ENCODE measurements at places on chromosomes 12 and 14.
A peak's percentile ranks its signal among the peaks of the same experiment; 100 is the strongest.

GRCh38 chr12:122054842-122055520 is 23.6 kb upstream of the MLXIP start:
- DNase-seq, result no peak

DNA sequence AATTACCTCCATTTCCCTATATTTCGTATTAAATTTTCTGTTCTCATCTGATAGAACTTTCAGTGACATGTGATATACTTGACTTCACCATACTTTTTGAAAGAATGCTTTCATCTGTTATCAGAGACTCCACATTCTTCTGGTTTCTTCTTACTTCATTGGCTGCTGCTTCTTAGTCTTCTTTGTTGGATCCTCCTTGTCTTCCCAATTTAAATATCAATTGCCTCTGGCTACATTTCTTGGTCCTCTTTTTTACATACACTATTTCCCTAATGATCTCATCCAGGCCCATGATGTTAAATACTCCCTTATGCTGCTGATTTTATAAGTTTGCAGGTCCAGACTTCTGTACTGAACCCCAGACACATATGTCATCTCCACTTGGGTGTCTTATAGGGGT is 22.0 kb downstream of the OR5AU1 start:
- no peak for DNase-seq

DNA sequence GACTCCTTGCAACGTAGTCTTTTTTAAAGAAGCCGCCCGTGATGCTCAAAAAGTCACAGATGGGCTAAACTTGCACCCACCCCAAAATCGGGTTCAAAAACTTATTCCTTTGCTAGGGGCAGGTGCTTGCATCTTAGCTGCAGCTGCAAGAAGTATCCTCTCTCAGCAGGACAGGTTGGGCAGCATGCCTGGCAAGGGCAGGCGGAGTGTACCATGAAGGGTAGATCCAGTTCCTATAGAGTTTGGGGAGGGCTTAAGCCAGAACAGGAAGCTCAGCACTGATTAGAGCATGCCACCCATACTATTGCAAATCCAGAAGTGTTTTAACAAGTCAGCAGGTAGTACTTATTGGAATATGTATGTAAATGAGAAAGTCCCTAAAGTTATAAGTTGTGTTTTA is 48.7 kb downstream of the CPM start:
- DNase-seq, result no peak

GRCh38 chr12:66598608-66599007 is 80.3 kb downstream of the GRIP1 start:
- no peak for DNase-seq

DNA sequence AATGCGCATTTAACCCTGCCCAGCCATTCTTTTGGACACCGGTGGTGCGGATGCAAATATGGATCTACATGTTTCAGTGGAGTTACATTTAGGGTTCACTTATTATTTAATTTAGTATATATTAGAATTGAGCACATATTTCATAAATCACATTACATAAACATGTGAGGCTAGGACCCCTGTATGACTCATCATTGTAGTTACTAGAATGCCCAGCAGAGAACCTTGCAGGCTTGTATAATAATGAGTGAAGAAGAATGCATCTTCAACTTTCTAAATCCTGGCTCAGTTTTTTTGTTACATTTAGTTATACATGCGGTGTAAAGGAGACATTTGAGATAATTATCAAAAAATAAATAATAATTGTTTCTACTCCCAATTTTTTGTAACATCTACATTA is 369.0 kb downstream of the ATP23 start:
- peak; percentile 36 for DNase-seq

DNA sequence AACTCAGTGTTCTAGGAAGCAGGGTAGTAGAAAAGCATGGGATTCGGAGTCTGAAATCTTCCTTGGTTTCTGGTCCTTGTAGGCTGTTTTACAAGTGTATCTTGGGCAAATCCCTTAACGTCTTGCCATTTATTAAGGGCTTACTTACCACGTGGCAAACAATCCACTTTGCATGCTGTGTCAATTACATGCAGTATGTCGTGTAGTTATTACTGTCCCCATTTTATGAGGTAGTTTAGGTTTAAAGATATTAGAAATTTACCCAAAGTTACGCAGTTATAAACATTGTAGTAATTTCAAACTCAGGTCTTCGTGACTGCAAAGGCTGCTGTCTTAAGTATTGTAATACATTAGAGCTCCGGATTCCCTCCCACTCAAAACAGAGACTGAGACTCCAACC is 1.5 kb upstream of the NOVA1 start:
- DNase-seq, result no peak

DNA sequence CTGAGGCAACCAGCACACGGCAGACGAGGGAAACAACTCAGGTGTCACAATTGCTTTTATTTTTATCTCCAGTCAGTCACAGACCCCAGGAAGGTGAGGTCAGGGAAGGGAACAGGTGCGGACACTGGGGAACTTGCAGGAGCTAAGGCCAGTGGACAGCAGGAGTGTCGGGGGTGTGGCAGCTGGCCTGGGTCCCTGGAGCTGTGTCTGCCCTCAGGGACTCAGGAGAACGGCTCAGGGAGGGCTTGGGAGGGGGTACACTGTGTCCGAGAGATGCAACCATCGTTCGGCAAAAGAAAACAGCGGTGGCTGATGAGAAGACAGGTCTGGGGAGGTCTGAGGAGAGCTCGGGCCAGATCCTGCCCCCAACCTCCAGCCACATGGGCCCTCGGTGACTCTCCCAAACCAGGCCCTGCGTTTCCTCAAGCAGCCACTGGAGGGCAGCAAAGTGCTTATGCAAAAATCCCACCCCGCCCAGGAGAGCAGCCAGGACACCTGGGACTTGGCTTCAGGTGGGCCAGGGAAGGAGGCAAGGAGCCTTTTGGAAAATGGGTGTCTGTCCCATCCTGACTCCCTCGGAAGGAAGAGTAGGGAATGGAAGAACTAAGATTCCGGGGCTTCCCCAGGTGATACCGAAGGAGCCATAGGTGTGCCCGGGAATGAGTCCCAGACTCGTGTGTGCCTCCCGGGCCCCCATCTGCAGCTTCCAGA is 24.1 kb upstream of the BCDIN3D start:
- peak; percentile 46 for DNase-seq

DNA sequence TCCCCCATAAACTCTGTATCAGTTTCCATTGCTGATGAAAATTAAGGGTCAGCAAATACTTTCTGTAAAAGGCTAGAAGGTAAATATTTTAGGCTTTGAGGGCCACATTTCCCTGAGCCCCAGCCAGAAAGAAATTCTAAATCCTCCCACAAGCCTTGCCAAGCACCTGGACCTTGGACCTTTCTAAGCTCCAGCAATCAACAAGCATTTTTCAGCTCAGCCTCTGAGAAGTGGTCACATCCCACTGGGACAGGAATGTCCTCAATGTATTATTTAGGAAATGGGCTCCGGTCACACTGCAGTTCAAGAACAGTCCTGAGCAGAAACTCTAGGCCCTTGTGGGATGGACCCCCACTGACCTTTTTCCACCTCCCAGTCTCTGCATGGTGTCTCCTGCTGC is 55.9 kb downstream of the WSCD2 start:
- DNase-seq, result no peak

DNA sequence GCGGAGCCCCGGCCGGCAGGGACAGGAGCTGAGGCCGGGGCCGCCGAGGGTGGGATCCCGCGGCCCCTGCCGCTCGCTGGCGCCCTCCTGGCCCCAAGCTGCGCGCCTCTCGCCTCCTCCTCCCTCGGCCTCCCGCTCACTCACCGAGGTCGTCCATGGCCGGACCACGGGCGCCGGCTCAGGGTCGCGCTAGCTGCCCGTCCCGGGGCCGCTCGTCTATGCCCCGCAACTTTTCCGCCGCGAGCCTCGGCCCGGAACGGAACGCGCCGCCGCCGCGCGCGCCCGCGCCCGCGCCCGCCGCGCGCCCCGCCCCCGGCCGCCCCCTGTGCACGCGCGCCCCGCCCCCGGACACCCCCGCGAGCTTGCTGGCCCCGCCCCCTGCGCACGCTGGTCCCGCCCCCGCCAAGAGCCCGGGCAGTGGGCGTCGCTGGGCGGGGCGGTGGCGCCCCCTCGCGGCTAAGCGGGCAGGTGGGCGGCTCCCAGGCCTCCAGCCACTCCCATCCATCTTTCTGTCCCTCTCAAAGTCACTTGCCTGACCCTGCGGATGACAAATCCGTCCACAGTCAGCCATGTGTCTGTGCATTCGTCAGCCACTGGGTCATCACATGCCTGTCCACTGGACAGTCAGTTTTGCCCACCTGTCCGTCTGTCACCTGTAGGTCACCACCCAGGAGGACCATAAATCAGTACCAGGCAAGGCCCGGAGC is at the start of gene PXN:
Gene PXN (minus strand): TSS at position 258 of the 707 bp plus-strand sequence. CDS start 101 bp downstream, at position 157.
- DNase-seq, result peak; percentile 40

DNA sequence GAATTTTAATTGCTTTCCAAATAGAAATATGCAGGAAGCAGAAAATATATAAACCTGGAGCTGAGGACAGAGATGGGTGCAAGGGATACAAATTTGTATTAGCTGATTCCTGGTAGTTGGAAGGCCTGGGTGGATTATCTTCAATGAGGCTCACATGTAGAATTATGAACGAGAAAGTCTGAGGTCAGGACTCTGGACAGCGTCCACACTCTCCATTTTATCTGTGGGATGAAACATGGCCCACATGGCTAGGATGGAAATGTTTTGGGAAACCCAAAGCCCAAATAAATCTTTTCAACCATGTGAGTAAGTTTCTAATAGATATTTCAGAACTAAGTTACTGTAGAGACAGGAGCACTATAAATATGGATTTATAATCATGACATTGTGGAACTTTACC is 256.1 kb downstream of the APAF1 start:
- no peak for DNase-seq

DNA sequence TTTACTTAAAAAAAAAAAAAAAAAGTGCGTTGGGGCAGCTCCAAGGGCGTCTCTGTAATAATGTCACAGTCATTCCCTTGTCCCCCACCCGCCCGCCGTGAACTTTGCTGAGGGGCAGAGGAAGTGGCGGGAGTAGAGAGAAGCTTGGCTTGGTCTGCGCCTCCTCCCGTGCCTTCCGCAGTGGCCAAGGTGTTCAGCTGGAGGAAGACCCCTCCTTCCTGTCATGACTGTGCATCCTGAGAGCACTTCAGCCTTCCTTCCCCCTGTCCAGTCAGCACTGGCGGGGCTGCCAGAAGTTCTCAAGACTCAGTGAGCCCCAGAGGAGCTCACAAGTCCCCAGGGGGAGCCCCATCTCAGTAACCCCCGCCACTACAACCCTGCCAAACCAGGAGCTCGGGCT is 32.2 kb downstream of the AACS start:
- DNase-seq, result no peak

GRCh38 chr12:9604287-9604686 is 3.4 kb downstream of the KLRB1 start:
- DNase-seq, result no peak

- DNase-seq, result no peak
Observed at GRCh38 chr14:47746986-47747385, 71.6 kb upstream of the MDGA2 start.

DNA sequence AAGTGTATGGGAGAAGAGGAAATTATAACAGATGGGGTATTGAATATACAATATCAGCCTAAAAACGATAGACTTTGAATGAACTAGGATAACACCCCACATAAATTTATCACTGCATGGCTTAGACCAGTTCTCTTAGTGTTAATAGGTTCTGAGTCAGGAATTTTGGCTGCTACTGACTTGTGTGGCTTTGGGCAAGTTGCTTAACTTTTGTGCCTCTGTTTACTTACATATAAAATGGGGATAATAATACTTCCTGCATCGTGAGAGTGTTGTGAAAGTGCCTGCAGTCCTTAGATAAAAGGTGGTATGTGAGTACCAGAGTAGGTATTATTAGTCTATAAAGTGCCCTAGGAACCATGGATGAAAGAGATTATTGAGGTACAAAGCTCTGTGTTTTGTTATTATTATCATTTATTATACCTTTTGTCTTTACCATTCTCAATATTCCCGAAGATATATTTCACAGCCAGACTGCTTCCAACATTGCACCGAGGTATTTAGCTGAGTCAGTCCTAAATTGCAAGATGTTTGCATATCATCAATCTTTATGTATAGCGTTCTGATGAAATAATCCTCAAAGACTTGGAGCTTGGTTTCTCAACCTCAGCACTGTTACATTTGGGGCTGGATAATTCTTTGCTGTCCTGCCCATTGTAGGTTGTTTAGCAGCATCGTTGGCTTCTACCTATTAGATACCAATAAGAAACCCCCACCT is 2.3 kb upstream of the PAWR start:
- peak; percentile 86 for DNase-seq
